ENCODE measurements at places on chromosomes 2 and 18.

DNA sequence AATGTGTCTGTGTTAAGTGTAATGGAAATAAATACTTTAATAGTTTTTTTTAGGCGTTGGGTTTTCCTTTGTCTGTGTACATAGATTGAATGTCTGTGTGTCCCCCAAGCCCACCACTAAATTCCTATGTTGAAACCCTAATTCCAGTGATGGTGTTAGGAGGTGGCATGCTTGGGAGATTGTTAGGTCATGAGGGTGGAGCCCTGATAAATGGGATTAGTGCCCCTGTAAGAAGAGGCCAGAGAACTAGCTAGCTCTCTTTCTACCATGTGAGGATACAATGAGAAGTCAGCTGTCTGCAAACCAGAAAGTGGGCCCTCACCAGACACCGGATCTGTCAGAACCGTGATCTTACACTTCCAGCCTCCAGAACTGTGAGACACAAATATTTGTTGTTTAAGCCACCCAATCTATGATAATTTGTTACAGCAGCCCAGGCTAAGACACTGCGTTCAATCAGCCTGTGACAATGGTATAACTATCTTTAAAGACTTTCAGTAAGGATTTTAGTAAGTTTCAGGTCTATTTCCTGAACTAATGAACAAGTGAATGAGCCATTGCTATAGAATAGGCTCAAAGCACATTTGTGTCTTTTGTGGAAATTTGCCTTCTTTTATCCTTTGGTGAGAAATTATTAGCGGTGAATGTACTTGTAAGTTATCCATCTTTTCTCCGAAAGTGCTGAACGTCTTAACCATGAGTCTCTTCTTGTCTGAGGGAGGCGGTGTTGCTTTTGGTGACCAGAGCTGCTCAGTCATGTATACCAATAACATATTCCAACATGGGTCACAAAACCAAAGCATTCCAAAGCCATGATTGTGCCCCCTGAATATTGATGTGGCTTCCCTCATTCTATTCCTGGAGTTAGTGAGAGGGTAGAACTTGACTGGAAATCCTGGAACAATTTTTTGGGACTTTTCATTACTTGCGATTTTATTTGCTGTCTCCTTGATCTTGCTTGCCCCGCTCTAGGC, 29.6 kb upstream of the IL1R1 start:
- no peak for DNase-seq

DNA sequence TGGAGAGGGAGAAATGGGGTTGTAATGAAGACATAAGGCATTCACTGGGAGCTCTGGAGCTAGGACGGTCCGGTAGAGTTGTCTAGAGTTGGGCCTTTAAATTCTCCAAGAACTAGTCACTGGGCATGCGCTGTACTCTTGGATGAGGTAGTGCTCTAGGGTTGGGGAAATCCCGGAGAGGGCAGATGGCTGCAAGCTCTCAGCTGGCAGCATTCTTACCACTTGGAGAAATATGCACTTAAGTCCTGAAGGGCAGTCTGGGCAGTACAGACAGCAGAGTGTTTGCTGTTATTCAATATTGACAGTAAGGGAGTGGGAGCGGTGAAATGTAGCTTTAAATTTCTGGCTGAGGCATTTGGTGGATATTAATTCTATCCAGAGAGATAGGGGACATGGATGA, 214.6 kb downstream of the RDH14 start:
- peak; percentile 34 for DNase-seq

GRCh38 chr2:165633431-165633830, 160.6 kb downstream of the GALNT3 start:
- DNase-seq, result no peak

- no peak for DNase-seq
Measured at GRCh38 chr2:25366629-25367028, 24.9 kb upstream of the DNMT3A start.

Data from right lung (tissue), 10 donors.